ENCODE measurements at places on chromosomes 6 and 20.

DNA sequence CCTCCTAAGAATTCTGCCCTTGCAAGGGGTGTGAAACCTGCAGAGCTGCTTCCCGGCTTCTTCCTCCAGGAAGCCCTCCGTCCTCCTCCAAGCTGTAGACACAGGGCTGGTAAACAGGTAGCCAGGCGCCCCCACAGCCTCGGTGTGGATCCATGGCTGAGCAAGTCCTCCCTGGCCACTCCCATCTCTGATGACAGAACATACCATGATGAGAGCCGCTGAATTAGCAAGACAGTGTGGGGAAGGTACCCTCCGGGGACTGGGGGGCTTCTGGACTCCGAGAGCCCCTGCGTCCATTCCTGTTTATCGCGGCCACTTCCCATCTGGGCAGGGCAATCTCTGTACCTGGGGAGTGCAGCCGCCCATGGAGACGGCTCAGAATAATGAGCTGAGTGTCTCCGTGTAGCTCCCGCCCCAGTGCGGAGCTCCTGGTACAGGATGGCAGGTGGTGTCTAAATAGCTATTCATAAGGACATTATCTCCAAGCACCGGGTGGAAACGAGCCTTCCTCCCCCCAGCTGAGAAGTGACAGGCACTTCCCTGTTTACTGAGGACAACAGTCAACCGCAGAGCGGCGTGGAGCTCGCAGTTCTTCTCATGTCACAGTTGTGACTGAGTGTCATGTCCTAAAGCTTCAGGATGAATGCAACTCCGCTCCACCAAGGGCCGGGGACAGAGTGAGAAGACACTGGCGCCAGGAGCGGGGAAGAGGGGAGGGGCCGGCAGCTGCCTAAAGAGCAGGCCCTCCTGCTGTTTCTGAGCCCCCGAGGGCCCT, 22.7 kb upstream of the NTSR1 start:
- DNase-seq: no peak

DNA sequence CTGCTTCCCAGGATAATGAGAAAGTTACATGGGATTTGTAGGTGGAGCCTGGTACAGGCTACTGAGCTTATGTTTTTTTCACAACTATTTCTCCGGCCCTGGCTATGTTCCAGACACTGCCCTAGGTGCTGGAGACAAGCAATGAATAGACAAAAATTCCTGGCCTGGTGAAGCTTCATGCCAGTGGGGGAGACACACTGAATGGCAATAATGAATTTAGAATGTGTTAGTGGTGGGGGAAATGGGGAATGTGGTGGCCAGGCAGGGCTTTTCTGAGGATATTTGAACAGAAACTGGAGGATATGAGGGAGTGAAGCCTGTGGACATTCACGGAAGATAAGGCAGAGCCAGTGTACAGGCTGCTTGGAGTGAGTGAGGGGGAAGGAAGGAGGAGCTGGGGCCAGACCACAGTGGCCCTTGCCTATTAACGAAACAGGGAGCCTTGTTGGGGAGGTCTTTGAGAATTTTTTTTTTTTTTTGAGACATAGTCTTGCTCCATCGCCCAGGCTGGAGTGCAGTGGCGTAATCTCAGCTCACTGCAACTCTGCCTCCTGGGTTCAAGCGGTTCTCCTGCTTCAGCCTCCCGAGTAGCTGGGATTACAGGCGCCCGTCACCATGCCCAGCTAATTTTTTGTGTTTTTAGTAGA, 6.6 kb downstream of the FOXS1 start:
- no peak for DNase-seq

DNA sequence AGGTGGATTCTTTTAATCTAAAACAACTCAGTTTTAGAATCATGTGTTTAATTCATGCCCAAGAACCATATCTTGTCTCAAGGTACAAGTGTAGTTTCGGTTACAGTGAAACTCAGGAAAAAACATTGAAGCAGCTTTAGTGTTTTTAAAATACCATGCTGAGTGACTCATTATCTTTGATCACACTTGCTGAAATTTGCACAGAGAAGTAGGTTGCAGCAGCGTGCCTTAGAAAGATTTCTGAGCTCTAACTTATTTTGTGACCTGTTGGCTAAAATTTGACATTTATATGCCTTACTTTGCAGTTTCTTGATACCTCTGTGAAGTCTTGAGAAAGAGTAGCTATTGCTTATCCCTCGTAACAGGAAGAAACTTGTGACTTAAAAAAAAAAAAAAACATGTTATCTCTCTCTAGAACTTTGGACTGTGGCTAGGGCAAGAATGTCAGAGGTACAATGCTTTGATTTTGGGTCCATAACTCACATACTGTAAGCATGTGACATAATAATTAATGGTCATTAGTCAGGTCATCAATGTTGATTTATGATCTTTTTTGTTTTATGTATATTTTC, 34.5 kb upstream of the FUCA2 start:
- DNase-seq: no peak

DNA sequence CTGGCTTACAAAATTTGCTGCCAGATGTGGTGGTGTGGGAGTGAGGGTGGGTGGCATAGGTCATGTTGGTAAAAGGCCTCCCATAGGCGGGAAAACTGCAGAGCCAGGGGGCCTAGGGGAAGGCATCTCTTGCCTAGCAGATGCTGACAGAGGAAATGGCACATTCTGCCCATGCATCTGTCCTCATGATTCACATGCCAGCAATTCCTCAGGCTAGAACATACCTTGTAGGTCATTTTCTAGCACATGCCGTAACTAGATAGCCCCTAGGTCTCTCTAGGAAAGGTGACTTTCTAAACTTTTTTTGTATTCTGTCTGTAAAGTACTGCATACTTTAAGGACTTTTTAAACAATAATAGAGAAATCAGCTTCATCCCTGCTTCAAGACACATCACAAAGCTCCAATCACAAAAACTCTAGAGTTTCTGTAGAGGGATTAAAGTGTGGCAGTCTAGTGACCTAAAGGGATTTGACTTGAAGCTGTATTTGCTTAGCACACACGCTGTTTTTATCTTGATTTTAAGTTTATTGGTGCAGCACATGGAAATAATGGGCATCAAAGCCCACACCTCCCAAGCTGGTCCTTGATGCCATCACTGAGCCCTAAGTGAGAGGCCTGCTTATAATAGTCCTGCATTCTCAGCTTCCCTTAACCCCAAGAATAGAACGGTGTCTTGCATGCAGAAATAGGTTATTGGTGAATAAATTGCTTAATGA, 55.2 kb downstream of the ANKEF1 start:
- DNase-seq: no peak

- no peak for DNase-seq
Measured at GRCh38 chr6:43186706-43187105, 4.7 kb downstream of the CUL9 start.

- DNase-seq: no peak
Measured at GRCh38 chr6:139250296-139251044, 41.3 kb downstream of the TXLNB start.

DNA sequence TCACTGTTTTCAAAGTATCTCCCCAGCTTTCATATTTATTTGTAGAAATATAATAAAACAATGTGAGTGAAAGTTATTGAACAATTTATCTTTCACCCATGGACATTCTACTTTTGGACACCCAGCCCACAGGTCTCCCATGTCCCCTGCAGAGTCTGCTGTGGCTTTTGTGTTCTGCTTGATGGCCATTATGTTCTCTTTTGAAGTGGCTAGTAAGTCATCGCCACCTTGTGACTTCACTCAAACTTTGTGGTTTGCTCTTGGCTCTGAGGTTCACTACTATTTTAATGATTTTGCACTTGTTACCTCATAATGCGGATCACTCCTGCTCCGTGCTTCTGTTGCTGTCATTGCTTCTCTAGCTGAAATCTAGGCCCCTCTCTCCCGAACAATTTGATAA, 10.2 kb upstream of the DEFB113 start:
- no peak for DNase-seq

DNA sequence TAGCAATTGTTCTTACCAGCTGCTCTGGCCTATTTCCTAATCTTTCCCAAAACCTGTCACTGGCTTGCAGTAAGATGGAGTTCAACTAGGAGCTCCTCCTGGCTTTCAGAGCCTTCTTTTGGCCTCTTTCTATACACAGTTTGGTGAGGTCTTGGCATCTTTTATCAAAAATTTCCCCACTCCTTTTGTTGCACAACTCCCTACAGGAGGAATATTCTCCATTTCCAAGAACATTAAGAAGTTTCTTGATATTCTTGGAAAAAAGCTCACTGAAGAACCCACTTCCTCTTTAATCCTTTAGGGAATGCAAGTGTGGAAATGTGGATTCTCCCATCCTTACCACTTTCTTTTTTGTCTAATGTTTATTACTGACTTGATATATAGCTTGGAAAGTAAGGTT, 171.3 kb upstream of the KCNK16 start:
- no peak for DNase-seq

DNA sequence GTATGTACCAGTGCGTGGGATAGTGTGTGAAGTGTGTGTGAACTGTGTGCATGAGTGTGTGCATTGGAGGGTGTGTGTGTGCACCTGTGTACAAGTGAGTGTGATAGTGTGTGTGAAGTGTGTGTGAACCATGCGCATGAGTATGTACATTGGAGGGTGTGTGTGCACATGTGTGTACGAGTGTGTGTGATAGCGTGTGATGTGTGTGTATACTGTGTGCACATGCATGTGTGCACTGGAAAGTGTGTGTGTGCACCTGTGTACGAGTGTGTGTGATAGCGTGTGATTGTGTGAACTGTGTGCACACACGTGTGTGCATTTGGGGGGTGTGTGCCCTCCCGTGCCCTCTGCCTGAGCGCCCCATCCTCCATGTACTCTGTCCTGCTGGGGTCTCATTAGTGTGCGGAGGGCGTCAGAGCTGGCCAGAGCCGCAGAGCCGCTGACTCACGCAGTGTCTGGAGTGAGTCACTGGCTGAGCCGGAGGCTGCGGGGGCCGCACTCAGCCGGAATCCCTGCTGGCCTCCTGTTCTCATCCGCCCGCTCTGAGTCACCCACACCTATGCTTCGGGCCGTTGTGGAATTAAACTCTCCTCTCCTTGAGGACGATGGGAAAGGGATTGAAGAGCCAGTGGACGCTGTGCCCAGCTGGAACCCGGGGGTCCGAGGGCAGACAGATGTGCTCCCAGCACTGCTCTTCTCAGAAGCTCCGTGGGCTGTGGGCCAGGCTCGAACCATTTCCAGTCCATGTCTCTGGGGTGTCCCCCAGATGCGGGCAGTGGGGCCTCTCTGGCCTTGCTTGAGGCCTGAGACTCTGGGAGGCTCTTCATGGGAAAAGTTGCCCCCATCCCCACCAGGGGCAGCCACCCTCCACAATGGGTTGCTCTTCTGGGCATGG, 27.3 kb upstream of the STX16 start:
- DNase-seq: no peak

GRCh38 chr20:41526327-41526726, 91.8 kb downstream of the CHD6 start:
- no peak for DNase-seq

DNA sequence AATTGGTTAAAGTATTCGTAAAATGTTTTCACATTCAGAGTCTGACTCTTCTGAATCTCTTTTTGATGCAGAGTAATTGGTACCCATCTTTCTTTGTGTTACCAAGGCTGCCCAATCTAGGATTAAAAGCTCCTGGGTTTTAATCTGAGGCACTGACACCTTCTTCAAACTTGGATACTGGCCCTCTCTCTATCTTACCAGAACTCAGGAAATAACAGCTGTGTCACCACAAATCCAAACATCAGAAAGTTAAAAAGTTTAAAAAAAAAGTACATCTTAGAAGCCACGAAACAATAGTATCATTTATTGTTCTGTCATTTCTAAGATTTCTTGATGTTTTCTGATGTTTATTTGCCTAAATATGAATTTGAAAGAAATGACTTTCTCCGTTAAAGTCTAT, 255.5 kb upstream of the RUNX2 start:
- DNase-seq: no peak

DNA sequence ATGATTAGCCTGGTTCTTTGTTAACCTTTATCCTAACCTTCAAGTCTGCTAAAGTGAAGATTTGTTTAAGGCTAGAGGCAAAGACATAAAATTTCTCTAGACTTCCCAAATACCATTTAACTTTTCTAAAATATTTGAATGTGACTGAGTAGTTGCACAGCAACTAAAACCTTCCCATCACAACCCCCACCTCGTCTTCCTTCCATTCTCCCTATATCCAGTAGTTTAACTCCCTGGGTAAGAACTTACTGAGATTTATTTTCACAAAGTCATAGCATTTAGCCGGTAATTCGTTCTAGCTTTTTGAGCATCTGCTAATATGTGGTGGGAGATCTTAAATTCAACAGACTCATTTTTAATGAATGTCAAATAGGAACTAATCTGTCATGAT, 87.9 kb upstream of the AKIRIN2 start:
- no peak for DNase-seq

DNA sequence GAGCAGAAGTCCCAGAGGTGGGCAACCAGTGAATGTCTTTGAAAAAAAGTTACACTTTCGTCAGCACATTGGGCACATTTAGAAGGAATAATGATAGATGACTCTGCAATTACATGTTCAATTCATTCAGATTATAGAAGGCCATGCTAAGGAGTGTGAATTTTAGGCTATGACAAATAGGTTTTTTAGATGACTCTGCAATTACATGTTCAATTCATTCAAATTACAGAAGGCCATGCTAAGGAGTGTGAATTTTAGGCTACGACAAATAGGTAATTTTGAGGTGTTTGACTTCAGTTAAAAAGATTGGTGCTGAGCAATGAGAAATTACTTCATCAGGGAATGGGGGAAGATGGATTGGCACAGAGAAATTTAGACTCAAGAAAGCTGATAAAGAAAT, 744.9 kb upstream of the MMS22L start:
- no peak for DNase-seq

GRCh38 chr6:38460186-38460585, 179.5 kb downstream of the BTBD9 start:
- DNase-seq: no peak

- DNase-seq: peak; percentile 54
Measured at GRCh38 chr6:33632558-33633039, 11.5 kb downstream of the ITPR3 start.

DNA sequence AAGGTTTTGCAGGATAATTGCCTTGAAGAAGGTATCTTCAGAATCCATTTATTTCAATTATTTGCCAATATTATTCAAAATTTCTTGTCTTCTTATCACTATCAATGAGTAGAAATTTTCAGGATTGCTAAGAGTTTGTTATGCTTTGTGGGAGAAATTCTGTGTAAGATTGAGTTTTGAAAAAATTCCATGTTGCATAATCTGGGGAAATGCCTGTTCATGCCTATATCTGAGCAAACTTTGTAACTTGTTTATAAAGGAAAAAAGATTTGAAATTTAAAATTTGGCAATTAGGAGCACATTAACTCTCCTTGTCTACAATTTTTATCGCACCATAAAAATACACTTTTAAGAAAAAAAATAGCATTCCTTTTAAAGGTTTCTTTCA, 39.8 kb upstream of the EDN1 start:
- DNase-seq: no peak

DNA sequence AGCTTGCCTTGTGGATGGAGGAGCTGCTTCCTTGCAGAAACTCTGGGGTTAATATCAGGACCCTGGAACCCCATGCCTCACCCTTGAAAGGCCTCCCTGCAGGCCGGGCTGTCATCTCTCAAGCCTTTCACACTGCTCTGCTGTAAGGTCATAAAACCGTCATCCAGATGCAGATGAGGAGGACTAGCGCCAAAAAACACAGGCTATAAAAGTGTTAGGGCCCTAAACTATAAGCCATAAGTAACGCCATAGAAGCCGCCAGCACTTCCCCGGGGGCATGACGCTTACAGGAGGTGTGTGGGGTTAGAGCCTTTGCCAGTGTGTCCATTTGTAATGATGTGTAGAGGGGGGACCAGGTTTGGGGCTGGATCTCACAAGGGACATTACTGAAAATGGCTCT, 47.6 kb downstream of the CDH4 start:
- no peak for DNase-seq

GRCh38 chr6:112796712-112797111, 449.6 kb downstream of the RFPL4B start:
- no peak for DNase-seq

- no peak for DNase-seq
Measured at GRCh38 chr6:141464490-141464889, 668.2 kb upstream of the GJE1 start.

Measured in D721Med (cell line).